DMS153 (cell line): ENCODE measurements at places on chromosomes 7 and 10.

GRCh38 chr10:103839872-103840739 lies 15.3 kb downstream of the SH3PXD2A start:
- peak; percentile 89 for DNase-seq

- DNase-seq = no peak
Observed at GRCh38 chr7:156607332-156608172, 33.0 kb upstream of the RNF32 start.

GRCh38 chr7:112422842-112423496 lies 27.3 kb upstream of the IFRD1 start:
- DNase-seq = peak; percentile 61

GRCh38 chr7:1946773-1947450 lies 276.8 kb downstream of the ELFN1 start:
- DNase-seq = no peak

DNA sequence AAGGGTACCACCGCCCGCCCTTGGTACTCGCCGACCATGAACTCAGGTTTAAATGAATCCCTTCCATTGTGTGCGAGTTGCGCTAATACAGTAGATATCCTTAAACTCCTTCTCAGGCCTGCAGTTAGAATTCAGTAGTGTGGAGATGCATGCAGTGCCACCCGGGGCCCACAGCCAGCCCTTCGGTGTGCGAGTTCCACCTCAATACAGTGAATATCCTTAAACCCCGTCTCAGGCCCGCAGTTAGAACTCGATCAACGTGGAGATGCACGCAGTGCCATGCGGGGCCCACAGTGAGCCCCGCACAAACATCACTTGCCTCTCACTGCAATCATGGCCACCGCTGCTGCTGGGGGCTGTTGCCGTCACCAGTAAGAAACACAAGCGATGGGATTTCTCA lies 261.9 kb downstream of the MAD1L1 start:
- DNase-seq = no peak

- DNase-seq = no peak
Observed at GRCh38 chr7:28104811-28105210, 75.8 kb downstream of the JAZF1 start.

- DNase-seq = no peak
Observed at GRCh38 chr10:338171-339037, 203.1 kb downstream of the ZMYND11 start.

- no peak for DNase-seq
Observed at GRCh38 chr10:93999401-93999851, 5.7 kb downstream of the PLCE1 start.

DNA sequence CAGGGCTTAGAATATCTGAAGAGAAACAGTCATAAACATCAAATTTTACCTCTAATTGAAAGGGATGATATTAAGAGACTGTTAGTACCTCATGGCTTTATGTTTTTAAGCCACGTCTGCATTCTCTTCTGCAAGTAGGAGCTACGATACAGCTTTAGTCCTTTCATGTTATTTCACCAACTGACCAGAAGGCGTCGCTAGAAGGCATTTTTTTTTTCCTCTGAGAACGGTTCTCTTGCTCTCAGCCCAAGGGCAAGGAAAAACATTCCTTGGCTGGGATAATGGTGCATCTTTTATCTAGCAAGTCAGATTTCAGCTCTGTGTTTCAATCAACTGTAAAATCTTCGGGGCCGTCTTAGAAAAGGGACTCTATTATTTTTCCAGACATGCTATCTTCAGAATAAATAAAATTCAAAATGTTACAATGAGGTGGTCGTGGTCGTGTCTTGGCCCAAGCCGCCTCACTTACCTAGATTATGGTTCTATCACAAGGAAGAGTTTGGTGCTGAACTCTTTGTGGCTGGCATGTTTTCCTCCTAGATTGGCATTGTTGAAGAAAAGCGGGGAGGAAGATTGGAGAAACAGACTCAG lies 41.6 kb upstream of the LYZL2 start:
- no peak for DNase-seq

DNA sequence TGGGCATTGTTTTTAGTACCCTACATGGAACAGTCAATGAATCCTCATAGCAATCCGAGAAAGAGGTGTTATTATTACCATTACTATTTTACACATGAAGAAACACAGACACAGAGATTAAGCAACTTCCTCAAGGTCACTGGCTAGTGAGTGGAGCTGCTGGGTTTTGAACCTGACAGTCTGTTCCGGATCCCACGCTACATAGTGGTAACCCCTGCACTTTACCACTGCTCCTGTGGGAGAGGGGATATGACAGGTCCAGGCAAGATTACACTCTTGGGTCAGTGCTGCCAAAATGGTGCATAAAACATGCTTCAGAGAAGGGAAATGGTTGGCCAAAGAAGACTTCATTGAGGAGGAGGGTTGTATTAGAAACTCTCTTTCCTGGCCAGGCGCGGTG lies 185.7 kb downstream of the XPNPEP1 start:
- DNase-seq = no peak

DNA sequence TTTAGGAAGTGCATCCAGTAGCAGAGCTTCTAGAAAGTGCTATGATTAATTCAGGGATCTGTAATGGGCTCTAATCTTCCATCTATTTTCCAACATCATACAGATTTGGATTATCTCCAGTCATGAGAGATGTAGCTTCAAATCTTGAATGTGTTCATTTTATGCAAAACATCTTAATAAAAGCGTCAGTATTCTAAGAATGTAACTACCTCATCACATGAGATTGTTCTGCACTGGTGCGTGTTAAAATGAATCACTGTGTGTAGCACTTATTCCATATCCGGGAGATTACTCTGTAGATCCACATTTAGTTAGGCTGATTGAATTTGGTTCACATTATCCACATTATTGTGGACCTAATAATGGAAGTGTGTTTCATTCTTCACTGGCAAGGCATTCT lies 344.9 kb upstream of the CHRM2 start:
- no peak for DNase-seq

DNA sequence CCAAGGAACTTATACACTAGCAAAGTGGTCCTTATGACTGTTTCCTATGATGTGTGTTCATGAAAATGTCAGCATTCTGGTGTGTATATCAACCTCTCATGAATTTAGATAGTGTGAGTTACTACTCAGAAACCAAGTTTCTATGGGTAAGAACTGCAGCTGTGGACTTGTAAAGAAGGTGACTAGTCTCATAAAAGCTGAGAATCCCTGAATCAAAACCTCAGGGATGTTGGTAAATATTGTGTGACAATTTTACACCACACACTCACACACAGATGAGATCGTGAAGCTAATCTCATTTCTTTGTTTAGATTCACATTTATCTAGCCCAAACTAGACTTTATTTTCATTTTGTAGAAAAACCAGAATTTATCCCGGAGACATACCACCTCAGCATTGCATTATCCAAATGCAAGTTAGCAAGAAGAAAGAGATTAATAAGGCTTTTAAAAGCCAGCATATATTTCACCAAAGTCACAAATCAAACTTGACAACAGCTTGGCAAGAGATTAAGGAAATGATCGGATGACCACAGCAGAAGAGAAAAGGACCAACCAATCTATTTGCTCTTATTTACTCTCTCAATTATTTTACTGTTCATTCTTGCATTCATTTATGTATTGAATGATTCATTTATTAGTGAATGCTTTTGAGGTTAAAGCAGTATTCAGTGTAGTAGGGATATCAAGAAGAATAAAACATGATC lies 92.9 kb downstream of the PLXDC2 start:
- DNase-seq = peak; percentile 46

DNA sequence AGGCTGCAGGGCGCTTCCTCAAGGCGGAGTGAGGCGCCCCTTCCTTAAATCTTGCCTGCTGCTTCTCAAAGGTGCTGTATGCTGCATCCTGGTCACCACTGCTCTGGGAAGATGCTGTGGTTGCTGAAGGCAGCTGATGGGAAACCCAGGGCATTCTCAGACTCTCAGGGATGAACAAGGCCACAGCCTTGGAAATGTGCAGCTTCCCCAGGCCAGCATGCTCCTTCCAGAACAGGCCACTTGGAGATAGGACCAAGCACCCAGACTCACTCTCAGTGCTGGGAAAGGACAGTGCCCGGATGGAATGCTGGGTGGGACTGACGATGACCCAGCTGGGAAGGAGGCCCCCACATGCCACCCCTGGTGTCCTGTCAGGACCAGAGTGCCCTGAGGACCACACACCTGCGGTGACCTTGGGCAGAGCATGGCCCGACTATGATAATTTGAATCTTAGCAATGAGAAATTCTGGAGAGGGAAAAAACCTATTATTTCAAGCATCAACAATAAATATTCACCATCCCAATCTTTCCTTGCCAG lies 235.5 kb downstream of the TNS3 start:
- DNase-seq = no peak

DNA sequence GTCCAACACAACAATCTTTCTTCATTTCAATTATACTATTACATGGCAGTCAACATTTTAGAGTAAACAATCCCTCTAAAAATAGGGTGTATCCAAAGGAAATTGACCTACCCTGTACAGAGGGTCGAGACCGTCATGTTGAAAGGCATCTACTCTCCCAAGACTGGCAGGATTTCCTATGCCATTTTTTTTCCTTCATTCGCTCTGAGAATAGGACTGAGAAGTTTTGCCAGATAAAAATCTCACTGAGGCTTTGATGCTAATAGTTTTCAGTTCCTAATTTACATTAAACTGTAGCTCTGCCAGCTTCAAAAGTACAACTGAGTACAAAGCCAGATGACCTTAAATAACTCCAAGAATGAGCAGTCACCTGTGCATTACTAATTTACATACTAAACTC lies 84.5 kb upstream of the SEMA3C start:
- no peak for DNase-seq

- no peak for DNase-seq
Observed at GRCh38 chr7:13032084-13032483, 344.7 kb downstream of the ARL4A start.

- DNase-seq = no peak
Observed at GRCh38 chr10:114315566-114316420, 76.7 kb downstream of the VWA2 start.

DNA sequence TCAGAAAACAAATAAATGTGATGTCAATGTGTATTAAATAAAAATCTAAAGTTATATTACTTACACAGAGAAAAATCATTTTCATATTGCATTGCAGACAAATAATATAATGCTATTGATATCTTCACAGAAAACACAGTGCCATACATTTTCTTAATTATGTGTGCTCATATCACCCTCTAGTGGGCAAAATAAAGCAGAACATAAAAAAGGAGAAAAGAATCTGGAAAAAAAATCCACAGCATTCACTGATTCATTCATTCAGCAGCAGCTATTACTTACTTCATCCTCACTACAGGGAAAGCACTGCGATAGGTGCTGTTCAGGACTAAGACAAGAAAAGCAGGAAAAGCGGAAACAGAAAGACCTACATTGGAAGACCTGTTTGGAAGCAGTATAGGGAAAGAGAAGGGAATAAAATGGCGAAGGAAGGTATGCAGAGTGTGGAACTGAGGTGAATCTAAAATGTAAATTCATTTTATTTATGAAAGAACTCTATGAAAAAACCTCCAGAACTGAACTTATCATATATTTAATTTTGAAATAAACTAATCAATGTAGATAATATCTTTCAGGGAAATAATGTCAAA lies 73.2 kb downstream of the POT1 start:
- no peak for DNase-seq

DNA sequence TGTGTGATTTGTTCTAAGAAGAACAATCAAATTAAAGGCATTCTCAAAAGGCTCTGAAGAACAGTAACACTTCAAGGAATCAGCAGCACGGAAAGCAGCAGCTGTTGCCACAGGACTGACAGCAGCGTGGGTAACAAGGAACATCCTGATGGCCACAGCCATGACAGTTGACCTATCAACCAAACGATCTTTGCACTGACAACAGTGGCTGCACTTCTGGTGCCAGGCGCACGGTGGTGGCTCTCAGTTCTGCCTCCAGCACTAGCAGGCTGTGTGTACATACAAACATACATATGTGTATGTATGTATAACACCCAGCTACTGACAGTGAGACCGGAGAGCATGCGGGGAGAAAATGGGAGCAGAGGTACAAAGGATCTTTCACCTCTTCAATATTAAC lies 114.1 kb downstream of the ZFAND4 start:
- DNase-seq = no peak

- DNase-seq = no peak
Observed at GRCh38 chr7:144024213-144024612, 24.1 kb downstream of the OR6B1 start.

GRCh38 chr7:14207138-14207537 lies 217.7 kb upstream of the ETV1 start:
- DNase-seq = no peak

DNA sequence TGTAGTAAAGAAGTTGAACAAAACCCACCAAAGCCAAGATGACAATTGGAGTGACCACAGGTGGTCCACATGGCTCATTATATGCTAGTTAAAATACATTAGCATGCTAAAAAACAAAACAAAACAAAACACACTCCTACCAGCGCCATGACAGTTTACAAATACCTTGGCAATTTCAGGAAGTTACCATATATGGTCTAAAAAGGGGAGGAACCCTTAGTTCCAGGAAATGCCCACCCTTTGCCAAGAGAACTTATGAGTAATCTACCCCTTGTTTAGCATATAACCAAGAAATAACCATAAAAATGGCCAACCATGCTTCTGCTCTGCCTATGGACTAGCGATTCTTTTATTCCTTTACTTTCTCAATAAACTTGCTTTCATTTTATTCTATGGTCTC lies 979.1 kb upstream of the POT1 start:
- no peak for DNase-seq

DNA sequence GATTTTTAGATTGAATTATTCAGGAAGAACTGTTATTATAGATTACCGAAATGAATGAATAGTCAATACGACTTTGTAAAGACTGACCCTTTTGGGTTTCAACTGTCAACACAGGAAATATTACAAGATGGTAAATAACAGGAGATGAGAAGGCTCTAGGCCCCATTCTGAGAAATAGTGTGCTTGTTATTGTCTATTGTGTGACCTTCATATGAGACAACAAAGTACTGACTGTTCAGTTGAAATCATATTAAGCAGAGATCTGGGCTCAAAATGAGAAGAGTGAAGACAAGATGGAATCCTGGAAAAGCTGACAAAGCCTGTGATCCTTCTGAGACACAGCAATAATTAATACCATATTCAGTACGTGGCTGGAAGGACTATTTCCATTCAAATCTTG lies 503.8 kb downstream of the INHBA start:
- no peak for DNase-seq

- DNase-seq = no peak
Observed at GRCh38 chr7:20862554-20862953, 75.9 kb upstream of the SP8 start.

DNA sequence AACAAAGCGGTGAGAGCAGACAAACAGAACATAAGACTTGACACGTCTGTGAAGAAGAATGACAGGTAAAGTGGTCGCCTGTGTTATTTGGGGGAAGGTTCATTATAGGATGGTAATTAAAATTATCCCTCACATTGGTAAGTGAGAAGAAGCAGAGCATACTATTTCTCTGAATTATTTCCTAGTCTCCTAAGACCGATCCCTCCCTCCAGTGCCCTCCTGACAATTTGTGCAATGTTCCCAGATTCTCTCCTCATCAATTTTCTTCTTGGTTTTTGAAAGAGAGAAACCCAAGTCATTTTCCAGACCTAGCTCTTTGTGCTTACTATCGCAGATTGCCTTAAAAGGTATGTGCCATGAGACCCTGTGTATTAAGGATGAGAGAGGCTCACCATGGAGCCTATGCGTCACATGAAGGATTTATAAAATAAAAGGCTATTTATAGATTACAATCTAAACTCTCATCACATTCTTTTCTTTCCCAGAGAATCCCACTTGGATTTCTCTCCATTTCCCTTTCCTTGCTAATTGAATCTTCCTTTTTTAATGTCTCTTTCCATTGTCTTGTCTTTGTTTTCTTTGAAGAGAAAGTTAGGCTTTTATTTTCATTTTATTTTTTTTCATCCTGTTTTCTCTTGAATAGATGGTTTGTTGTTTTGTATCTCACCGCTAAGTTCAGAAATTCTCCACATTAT lies 112.0 kb downstream of the PPP1R3A start:
- DNase-seq = no peak
